ENCODE measurements at places on chromosomes 1 and 21. TPM values are rescaled to one million over a fixed set of nuclear protein-coding genes. Genes with fewer than 3 reads are reported as not detected.

DNA sequence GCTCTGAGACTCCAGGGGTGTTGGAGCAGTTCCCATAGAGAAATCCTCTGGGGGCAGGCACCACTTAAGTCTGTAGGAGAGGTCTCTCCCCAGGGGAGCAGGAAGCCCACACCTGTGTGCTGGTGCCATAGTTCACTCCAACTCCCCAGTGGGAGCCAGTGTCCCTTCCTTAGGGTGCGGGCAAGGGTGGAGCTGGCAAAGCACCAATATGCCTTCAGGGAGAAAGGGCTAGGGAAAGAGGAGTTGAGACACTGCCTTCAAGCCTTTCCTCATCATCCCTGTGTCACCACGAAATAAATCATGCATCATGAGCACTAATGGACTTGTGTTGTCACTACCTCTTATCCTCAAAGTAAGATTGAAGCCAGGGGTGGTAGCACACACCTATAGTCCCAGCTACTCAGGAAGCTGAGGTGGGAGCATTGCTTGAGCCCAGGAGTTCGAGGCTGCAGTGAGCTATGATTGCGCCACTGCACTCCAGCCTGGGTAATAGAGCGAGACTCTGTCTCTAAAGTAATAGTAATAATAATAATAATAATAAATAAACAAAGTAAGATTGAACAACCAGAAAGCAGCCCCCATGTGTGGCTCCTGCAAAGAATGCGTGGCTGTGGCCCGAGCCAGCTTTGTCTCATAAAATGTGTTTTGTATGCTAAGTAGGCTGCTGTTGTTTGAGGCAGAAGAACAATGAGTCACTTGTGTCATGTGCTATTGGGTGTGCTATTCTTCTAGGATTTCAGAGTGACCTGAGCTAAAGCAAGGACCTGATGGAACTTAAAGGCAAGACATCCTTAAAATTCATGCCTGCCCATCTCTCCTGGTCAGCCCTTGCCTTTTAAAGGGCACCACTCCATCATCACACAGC is 6.7 kb upstream of the TIE1 start:
- no peak for DNase-seq

- no peak for DNase-seq
Observed at GRCh38 chr1:211822677-211823407, 7.7 kb downstream of the LPGAT1 start.

GRCh38 chr21:37899146-37899545 is 17.1 kb downstream of the KCNJ6 start:
- DNase-seq = no peak

DNA sequence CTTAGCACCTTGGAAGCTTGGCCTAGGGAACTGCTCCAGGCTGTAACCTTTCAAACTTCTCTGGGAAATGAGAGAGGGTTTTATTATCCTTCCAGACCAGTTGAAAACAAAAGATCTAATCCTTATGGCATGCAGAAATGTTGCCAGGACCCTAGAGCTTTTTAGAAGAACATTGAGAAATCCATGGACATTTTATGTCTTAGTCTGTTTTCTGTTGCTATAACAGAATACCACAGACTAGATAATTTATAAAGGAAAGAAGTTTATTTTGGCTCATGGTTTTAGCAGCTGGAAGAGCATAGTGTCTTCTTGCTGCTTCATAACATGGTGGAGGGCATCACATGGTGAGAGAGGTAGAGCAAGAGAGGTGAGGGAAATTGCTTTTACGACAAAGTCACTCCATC is 25.8 kb downstream of the OSBPL9 start:
- DNase-seq = peak; percentile 77

GRCh38 chr1:226475142-226475511 is 67.2 kb upstream of the PARP1 start:
- DNase-seq = no peak

- DNase-seq = no peak
Observed at GRCh38 chr1:19877821-19878636, 4.2 kb upstream of the OTUD3 start.

DNA sequence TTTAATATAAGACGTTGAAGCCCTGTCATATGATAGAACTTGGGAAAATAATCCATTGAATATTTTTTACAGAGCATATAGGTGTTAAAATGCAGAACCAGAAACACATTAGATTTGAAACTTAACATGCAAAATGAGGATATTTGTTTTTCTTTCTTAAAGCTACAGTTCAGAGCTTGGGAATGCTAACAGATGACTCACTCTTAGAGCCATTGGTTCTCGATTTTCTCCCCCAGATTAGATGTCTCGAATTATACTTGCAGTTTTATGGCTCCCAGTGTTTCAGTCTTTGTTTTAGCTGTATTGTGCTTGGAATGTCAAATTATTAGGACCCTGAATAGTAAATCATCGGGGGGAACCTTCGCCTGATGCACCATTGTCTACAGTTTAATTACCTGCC is 575.7 kb upstream of the ZP4 start:
- DNase-seq = no peak

GRCh38 chr1:25146451-25146855 is 85.8 kb downstream of the SYF2 start:
- DNase-seq = peak; percentile 43

DNA sequence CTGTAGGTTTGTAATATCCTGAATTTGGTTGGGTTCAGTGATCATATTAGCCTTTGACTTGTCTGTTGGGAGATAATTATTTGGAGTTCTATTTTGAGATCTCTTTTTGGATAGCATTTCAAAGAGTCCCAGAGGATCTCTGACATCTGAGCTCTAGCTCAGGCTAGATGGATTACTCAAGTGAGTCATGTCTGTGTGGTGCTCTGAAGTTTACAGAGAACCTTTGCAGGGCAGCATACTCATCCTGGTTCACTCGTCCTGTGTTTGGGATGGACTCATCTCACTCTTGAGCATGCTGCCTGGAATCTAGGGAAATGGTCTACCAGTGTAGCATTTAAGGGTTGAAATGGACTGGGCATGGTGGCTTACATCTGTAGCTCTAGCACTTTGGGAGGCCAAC is 29.4 kb upstream of the BMP8A start:
- no peak for DNase-seq

- no peak for DNase-seq
Observed at GRCh38 chr1:150566589-150567340, 12.6 kb downstream of the MCL1 start.

- DNase-seq = no peak
Observed at GRCh38 chr1:207055386-207056001, 2.4 kb downstream of the PFKFB2 start.

- no peak for DNase-seq
Observed at GRCh38 chr1:80837066-80837465, 963.7 kb upstream of the ADGRL2 start.

DNA sequence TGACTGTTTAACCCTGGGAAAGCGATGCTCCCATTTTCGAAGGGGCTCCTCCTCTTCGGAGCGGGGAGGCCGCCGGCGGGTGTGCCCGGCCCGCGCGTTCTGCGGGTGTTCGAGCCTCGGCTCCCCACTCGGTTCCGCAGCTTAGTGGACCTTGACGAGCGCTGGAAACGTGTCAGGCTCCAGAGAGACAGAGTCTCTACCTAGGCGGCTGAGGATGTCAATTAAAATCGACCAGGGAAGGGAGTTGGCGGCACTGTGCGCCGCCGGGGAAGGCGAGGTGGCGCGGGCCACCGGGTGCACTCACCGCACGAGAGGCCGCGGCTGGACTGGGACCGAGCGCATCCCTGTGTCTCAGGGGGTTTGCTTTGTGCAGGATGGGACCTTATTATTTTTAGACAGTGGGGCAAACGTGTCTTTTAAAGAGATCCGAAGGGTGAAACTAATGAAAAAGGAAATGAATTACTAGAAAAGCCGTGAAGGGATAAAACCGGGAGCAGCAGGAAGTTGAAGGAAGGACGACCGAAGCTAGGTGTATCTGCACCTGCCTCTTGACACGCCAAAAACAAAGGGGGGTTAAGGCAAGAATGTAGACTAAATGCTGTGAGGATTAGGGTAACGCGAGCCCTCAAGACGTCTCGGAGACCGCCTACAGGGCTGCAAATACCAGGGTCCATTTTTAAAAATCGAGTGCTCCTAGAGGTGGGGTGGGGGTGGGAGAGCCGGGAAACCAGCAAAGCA is 5.6 kb downstream of the LHX4 start:
- no peak for DNase-seq

DNA sequence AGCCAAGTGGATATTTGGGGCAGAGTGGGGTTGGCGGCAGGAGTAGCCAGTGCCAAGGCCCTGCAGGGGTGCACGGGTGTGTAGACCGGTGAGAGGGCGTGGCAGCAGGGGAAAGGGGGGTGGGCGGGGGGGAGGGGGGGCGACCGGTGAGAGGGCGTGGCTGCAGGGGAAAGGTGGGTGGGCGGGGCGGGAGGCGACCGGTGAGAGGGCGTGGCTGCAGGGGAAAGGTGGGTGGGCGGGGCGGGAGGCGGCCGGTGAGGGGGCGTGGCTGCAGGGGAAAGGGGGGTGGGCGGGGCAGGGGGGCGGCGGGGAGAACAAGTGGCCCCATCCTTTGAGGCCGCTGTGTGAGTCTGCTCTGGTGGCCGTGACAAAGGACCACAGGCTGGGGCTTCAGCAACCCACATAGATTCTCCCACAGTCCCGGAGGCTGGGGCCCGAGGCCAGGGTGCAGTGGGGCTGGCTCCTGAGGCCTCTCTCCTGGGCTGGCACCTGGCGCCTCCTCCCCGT is 25.8 kb downstream of the RRP1 start:
- no peak for DNase-seq

DNA sequence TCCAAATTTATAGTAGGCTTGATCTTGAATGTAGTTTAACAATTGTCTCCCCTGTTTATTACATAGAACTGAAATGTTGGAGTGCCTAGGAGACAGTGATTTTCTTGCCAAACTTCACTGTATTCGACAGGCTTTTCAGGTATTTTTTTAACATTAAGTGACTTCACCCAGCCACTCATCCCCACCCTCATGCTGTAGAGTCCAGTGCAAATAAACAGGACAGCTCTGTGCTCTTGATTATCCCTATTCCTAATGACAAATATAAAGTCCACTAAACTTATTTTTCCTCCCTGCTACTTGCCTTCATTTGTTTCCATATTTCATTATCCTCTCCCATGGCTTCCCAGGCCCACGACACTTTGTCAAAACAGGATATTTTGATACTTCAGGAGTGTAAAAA is 29.2 kb upstream of the NEXN start:
- no peak for DNase-seq

DNA sequence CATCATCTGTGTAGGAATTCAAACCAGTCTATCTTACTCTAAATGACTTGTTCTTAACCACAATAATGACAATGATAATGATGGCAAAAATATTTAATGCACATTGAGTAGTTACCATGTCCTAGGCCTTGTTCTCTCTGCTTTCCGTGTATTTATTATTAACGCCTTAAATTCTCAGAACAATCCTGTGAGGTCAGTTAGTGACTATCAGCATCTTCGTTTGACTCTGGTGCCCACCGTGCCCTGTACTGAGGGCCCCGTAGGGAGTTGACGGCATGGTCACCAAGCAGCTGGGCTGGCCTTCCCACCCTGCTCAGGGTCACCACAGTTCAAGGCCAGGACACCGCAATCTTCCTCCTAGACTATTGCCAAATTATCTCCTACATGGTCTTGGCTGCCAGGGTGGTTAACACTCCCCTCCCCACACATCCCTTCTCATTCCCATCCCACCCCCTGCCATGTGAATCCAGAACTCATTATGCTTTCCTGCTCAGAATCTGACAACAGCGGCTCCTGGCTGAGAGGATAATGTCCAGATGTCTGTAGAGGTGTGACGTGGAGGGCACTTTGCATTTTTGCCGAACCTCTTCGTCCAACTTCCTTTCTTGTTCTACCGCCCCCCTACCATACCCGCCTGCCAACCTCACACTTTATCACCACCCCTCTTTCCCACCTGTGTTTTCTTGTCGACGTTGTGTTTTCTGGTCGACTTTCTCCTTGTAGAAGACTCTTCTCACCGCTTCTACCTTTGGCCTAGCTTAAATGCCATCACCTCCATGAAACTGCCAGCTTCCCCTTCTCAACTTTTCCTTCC is 33.4 kb downstream of the IGFN1 start:
- no peak for DNase-seq

DNA sequence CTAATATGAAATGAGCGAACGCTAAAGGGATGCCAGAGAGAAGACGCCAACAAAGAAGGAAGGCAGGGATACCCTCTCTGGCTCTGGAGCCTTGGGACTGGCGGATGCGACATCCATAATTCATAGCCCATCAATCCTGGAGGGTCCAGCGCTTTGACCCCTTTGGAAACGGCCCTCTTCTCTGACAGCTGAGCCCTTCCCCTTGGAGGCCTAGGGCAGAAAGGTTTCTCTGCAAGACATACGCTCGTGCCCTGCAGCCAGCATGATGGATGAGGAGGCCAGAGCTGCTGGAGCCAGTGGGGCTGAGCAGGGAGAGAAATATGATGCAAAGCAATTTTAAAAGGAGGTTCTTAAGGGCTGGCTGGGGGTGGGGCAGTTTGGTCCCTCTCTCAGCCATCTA is 22.2 kb downstream of the OPTC start:
- DNase-seq = no peak

- no peak for DNase-seq
Observed at GRCh38 chr1:53595906-53596305, 136.7 kb downstream of the DMRTB1 start.

DNA sequence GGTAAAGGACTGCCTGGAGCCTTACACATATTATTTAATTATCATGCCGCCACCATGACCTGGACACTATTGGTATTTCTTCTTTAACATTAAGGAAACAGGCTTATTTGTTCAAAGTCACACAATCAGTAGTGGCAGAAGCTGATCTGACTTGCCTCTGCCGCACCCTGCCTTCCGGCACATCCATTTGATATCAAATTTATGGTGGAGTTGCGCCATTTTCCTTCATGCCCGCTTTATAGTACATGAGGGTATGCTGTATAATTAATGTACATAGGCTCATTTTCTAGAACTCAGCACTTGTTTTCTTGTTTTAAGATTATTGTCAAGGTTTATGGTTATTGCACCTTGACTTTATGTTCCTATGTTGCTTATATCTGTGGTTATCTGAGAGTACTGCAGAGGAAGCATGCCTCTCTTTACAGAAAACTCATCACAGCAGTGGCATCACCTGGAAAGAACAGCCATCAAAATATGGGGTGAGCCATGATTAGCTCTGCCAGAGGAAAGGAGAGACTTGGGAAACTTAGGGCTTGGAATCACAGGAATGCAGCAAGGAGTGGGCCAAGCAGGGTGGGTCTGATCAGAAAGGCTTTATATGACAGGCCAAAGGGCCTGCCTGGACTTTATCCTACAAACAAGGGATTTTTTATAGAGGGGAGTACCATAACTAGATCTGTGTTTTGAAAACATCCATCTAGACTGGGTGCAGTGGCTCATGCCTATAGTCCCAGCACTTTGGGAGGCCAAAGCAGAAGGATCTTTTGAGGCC is 72.2 kb upstream of the GJB5 start:
- no peak for DNase-seq

DNA sequence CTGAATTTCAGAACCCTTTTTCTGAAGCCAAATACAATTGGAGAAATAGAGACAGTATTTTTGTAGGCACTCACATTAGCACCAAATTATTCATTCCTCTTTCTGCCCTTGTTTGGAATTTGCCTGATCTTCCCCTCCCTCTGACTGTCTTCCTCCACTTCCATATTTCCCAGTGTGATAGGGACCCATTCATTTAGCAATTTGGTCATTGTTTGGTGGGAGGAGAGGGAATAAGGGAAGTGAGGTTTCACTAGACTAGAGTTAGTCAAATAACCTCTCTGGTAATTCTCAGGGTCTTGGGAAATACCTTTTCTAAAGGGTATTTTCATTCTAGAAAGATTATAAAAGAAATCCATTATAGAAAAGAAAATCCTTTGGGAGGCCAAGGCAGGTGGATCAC is 31.0 kb upstream of the MTMR11 start:
- no peak for DNase-seq

Gene CCDC27
- 0.19 TPM for polyA plus RNA-seq

Gene LRRIQ3
- 5.9 TPM for polyA plus RNA-seq

Gene MSH4
- 0.21 TPM for polyA plus RNA-seq

Gene TACSTD2
- 36.9 TPM for polyA plus RNA-seq

Gene GBP6
- polyA plus RNA-seq = not detected
